ENCODE measurements at places on chromosomes 7 and 10.

DNA sequence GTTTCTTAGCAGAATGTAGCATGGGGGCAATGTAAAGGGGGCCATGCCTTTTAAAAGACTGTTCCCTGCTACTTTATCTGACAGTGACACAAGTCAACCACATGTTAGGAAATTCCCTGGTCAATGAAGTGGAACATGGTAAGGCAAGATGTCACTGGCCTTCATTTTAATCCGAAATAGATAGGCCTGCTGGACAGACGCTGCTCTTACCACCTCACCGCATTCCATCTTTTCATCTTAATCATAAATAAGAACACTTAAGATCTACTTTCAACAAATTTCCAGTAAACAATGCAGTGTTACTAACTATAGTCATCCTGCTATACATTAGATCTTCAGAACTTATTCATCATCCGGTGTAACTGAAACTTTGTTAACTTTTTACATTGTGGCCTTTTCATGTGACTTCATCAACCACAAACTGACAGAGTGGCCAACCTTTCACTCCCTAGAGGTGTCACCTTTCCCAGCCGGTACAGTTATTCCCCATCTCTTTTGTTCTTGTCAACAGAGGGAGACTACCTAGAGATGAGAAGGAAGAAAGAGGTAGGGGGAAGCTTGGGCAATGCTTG, 15.6 kb downstream of the ASB4 start:
- no peak for DNase-seq

- DNase-seq: no peak
Measured at GRCh38 chr7:36708767-36709166, 15.5 kb downstream of the AOAH start.

DNA sequence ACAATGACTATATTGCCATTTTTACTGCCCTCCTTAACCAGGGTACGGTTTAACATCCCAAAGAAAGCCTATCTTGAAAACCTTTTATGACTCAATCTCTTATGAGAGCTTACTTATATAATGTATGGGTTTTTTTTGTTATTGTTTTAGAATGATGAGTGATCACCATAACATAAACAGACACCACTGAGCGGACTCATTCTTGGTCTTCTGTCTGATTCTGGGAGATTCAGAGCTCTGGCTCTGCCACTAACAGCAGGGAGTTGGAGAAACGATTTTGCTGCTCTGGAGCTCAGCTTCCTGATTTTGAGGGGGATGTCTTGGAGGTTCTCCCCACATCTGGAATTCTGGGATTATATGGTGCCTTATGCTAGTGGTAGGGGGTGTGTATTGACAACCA, 244.1 kb downstream of the FRMD4A start:
- no peak for DNase-seq

DNA sequence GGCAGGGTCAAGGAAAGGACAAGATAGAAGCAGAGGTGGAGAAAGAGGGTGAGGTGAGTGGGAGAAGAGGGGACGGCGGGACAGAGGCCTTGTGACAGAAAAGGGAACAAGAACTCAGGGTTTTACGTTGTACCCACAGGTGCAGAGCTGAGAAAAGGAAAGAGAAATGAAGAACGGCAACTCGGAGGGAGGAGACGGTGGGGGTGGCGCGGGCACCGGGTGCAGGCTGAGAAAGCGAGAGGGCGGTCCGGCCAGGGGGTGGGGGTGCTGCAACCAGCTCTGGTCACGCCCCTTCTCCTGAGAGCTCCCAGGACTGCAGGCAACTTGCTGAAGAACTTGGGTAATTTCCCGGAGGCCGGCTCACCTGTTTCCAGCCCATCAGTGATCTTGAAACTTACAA, 65.3 kb downstream of the CARD11 start:
- peak; percentile 90 for DNase-seq

GRCh38 chr10:77311186-77311585, 326.4 kb downstream of the KCNMA1 start:
- DNase-seq: no peak

- peak; percentile 75 for DNase-seq
Measured at GRCh38 chr7:50308532-50309385, 4.2 kb downstream of the IKZF1 start.

DNA sequence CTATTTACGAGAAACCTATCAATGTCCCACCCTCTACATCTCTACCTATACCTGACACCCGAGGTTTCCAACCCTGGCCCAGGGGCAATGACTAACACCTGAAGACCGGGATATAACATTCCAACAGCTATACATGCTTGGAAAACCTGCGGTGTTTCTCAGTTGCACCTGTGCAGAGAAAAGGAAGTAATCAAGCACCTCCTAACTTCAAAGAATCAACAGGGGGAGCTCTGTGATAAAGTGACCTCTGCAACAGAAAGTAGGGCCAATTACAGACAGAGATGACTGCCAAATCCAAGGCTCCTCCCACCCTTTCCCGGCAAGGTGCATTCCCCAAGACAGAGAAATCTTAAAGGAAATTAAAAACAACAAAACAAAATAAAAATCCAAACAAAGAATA, 41.3 kb downstream of the CCDC6 start:
- DNase-seq: no peak

GRCh38 chr7:151590071-151590849, 70.6 kb upstream of the RHEB start:
- DNase-seq: no peak

DNA sequence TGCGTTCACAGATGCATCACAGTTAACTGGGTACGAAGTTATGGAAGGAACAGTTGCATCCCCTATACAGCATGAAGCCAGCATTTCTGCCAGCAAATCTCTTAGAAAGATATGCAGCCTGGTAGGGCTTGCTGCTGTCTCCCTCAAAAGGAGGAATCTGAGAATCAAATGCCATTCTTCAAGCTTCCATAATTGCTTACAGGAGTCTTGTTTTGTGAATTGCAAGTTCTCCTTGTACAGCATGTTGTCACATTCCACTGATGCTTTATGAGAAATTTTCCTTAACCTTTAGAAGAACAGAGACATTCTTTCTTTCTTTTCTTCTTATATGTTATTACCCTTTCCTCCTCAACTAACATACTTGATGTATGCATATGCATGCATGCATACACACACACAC, 134.6 kb downstream of the CHRM2 start:
- DNase-seq: no peak

DNA sequence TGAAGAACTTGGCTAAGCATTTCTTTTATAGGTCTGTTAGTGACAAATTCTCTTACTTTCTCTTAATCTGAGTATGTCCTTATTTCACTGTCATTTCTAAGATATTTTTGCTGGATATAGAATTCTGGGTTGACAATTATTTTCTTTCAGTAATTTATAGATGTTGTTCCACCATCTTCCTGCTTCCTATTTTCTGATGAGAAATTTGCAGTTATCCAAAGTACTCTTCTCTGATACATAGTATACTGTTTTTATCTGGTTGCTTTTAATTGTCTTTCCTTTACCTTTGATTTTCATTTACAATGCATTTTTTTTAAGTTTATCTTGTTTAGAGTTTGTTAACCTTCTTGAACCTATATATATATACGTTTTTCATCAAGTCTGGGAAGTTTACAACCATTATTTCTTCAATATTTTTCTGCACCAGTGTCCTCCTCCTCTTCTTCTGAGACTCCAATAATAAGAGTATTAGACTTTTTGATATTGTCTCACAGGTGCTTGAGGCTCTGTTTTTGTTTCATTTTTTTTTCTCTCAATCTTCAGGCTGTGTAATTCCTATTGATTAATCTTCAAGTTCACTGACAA, 101.6 kb upstream of the INSIG1 start:
- no peak for DNase-seq

DNA sequence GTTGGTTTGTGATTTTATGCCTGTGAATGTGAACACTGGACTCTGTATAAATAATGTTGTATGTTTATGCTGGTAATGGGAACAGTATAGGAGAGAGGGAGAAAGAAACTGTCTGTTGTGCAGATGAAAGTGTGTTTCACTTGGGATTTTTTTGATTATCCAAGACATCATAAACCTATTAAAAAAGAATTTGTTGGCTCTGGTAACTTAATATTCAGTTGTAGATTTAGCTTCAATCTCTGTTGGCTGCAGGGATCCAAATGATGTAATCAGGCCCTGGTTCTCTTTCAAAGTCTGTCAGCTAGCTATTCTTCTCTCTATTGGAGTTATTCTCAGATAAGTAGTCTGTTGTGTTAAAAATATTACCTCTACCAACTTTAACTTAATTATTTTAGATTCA, 168.8 kb upstream of the RHOBTB1 start:
- DNase-seq: no peak

GRCh38 chr7:47937711-47938573, 10.3 kb downstream of the PKD1L1 start:
- DNase-seq: no peak

- DNase-seq: no peak
Measured at GRCh38 chr7:40455485-40455884, 320.7 kb downstream of the SUGCT start.

DNA sequence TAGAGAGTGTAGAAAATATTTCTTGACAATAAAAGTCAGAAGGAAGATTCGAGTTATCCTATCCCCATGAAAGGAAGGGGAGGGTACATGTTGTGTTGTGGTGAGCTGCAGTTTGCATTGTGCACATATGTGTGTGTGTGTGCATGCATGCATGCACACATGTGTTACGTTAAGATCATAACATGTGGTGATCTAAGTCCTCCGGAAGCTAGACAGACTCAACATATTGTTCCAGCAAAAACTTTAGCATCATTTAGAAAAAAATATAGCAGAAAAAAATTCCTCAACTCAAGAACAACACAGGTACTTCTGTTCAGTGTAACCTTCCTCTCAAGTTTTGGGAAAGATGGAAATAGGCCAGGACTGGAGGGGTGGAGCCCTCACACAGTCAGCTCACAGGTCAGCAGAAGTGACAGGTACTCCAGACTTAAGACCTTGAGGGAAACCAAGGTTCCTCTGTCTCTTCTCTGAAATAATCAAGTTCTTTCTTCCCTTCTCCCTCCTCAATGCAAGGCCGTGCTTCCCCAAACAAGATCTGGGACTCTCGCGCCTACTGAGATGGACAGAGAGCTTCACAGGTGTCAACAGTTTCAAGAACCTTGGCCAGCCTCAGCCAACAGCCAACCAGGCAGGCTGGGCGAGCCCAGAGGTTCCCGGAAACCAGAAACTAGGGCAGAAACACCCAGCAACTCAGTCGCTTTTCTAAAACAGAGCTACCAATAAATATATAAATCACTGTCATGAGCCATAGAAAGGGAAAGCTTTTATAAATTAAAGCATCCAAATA, 205.2 kb downstream of the FAM107B start:
- DNase-seq: peak; percentile 81

DNA sequence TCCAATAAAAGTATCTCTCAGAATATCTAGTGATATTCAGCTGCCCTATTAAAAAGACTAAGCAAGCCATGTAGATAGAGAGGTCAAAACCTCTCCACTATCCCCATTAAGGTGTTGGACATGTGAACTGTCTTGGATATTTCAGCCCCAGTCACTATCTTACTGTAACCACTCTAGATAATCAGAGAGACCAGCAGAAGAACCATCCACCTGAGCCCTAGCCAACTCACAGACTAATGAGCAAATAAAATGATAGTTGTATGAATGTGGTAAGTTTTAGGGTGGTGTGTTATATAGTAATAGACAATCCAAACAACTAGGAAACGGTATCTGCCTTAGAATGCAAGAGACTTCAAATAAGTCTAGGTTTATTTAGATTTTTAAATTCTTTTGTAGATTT, 268.6 kb upstream of the KLF14 start:
- DNase-seq: no peak

- peak; percentile 70 for DNase-seq
Measured at GRCh38 chr10:3067859-3068179, 471 bp downstream of the PFKP start.

- DNase-seq: no peak
Measured at GRCh38 chr7:109868215-109868860, 1222.6 kb upstream of the LRRN3 start.

GRCh38 chr10:104680467-104681401, 39.6 kb downstream of the SORCS3 start:
- DNase-seq: no peak

- DNase-seq: no peak
Measured at GRCh38 chr10:124545351-124546054, 83.9 kb downstream of the LHPP start.

DNA sequence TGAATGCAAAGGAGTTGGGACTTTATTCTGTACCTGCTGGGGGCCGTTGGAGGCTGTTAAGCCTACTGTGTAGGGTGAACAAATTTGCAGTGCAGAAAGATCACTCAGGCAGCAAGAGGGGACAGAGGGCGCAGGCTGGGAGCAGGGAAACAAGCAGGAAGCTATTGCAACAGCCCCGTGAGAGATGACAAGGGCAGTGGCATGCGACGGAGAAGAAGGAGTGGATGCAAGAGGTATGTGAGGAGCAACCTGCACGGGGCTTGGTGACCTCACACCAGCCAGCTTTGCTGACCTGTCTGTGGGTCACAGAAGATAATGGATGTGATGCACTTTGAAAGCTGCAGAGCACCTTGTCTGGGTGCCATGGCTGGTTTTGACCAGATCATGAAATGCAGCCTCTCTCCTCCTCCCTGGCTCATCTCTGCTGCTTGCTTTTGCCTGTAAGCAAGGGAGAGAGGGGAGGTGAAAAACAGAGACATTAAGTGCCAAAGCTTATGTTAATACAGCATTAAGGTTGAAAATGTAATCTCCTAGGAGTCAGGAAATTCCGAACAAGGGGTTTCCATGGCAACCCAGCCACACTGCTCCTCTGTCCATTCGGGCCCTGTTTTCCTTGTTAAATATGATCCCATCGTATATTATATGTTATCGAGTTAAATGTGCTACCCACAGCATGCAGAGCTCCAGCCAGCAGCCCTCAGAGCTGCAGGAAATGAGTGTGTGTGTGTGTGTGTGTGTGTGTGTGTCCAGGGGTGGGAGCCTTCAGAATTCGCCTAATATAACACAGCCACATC, 314.3 kb upstream of the ZMIZ1 start:
- DNase-seq: no peak

DNA sequence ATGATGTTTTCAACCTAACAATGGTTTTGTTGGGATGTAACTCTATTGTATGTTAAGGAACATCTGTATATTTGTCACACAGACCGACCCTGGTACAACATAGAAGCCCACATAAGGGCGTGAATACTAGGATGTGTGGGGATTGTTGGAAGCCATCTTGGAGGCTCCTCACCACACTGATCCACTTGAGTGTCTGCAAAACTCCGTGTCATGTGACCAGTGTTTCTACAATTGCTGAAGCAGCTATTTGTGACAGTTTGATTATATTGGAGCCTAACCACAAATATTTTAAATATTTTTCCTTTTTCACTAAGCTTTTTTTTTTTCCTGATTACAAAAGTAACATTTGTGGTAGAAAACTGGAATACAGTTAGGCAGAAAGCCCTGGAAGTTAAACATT, 27.9 kb downstream of the RALA start:
- no peak for DNase-seq

- no peak for DNase-seq
Measured at GRCh38 chr10:114319406-114320248, 80.6 kb downstream of the VWA2 start.

GRCh38 chr7:128406314-128407232, 3.2 kb downstream of the IMPDH1 start:
- DNase-seq: no peak
